ENCODE measurements at places on chromosomes 12 and 14.

DNA sequence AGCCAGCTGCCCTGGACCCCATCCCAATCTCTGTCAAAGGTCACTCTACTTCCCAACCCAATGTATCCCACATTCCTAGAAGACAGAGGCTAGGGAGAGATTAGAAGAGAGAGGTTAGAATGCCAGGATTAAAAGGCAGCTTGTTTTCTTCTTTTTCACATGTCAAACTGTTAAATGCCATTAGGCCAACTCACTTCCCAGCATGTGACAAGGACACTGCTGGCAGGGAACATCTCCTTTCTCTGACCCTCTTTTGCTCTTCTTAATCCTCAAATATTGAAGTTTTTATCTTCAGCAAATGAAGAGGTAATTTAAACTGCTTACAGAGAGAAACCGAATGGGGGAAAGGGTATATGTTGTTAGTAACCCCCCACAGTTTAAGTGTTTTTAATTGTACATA lies 89.1 kb downstream of the BBS10 start:
- no peak for DNase-seq

DNA sequence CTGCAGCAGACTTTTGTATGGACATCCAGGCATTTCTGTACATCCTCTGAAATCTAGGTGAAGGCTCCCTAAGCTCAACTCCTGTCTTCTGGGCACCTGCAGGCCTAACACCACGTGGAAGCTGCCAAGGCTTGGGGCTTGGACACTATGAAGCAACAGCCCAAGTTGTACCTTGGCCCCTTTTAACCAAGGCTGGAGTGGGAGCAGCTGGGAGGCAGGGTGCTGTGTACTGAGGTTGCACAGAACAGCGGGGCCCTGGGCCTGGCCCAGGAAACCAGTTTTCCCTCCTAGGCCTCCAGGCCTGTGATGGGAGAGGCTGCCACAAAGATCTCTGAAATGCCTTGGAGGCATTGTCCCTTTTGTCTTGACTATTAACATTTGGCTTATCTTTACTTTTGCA lies 214.4 kb upstream of the LRIG3 start:
- no peak for DNase-seq

- no peak for DNase-seq
Measured at GRCh38 chr14:106518054-106518943, 991.9 kb downstream of the TMEM121 start.

DNA sequence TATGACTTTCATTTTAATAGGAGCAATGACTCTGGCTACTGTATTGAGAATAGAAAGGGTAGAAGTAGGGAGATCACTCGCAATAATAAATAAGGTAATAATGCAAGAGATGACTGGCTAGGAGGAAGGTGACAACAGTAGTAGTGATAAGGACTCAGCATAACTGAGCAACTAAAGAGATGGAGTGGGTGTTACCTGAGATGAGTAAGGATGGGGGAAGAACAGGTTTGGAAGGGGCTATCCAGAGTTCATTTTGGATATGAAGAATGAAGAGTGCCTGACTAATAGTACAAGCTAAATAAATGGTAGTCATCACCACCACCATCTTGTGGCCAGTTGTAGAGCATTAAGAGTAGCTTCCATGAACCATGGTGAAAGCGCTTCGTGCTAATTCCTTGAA lies 101.1 kb downstream of the RPS6KA5 start:
- no peak for DNase-seq

GRCh38 chr12:120343039-120343537 lies 15.5 kb upstream of the PLA2G1B start:
- DNase-seq = no peak

- no peak for DNase-seq
Measured at GRCh38 chr12:132478845-132479244, 11.1 kb upstream of the FBRSL1 start.

GRCh38 chr12:14416658-14417057 lies 51.2 kb downstream of the ATF7IP start:
- peak; percentile 74 for DNase-seq

DNA sequence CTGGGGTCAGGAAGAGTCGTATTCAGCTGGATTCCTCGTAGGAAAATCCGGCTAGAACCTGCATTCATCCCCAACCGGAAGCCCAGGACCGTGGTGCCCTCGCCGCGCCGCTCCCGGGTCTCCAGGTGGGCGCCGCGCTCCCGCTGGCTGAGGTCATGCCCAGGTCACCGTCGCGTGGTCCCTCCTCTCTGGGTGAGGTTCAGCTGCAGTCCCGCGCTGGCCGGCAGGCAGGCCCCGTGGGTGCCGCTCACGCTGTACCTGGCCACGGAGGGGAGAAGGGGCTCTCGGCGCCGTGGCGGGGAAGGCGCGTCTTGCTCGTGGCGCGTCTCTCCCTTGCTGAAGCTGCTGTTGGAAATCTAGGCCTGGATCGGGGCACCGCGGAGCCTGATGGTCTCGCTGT lies 44.5 kb downstream of the LRTM2 start:
- DNase-seq = no peak

DNA sequence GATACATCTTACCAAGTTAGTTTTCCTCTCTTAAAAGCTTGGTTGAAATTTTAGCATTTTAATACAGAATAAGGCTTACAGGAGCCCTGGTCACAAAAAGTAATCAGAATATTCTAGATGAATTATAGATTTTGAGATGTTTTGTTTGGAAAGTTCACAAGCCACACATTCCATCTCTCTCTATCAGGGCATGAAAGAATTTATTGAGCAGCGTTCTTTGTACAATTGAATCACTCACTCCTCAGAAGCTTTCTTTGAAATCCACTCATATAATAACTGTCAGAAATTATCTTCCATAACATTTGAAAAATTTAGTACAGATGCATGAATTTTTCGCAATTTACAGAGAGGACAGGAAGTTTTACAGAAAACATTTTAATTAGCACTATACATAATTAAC lies 938.6 kb upstream of the MDGA2 start:
- DNase-seq = no peak

DNA sequence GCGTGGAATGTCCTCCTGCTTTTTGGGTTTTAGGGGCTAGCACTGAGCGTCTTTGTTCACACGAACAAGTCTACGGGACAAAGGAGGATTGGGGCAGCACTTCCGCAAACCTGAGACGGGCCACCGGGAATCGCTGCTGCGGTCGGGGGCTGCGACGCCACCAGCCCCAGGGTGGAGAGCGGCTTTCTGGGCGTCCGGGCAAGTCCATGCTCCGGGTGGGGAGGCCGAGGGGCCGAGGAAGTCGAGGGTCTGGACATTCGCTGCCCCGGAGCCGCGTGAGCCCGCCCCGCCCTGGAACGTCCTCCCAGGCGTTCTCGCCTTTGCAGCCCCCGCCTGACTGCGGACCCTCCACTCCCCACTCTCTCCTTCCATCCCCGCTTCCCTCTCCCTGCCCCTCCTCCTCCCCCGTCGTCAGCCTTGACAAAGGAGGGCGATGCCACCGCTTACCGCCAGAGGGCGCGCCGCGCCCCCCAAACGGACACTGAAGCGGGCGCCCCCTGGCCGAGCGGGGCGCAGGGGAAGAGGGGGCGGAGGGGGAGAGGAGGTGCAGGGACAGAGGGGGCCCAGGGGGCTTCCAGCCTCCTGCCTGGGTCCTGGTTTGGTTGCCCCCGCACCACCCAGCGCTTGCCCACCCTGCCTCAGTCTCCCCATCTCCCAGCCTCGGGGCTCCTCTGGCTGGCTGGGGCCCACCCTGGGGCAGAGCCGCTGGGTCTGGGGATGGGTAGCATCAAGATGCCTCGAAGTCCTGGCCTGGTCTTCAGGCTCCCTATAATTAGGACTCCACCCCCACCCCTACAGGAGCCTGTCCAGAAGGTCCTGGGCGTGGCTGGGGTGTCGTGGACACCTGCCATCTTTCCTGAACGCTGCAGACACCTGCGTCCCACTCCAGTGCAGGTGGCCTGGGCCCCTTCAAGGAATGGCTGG lies 39.1 kb upstream of the INF2 start:
- peak; percentile 25 for DNase-seq

DNA sequence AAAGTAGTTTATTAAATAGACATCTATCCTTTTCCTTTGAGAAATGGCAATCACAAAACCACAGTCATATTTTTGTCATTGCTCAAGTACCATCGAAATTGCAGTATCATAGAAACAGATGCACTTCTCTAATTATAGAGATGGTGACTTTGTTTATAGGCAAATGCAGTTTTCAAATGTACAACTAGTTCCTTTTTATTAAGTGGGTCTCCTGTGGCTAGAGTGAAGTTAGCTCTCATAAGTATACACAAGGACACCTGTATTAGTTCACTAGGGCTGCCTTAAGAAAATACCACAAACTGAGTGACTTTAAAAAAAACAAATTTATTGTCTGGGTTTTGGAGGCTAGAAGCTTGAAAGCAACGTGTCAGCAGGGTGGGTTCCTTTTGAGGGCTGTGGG lies 62.8 kb downstream of the OTOGL start:
- DNase-seq = no peak

DNA sequence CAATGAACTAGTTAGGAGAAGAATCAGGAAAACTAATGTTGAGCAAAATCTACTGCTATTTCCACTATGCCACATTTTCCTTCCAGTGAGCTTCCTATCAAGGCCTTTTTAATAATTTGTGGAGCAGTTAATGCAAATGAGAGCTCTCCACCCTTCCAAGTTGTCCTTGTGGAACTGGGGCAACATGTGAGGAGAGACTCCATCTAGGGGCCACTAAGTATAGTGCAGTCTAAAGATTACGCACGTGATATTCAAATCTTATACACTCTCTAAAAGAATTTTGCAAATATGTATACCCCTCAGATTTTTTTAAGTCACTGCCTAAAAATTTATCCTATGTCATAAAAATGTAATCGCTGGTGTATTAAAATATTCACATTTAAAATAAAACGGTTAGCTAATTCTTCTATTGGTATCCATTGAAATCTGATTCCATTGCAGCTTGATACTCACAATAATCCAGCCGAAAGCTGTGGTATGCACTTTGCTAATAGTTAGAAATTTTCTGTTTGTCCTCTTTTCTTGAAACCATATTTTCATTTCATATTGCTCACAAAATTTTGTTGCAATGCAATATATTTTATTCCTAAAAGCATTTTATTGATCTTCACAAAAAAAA lies 100.1 kb downstream of the PAH start:
- no peak for DNase-seq

- no peak for DNase-seq
Measured at GRCh38 chr12:107631715-107632114, 53.9 kb upstream of the PWP1 start.

GRCh38 chr14:101070540-101071492 lies 167.3 kb upstream of the RTL1 start:
- DNase-seq = no peak

GRCh38 chr12:62632411-62632918 lies 165.8 kb downstream of the MON2 start:
- DNase-seq = no peak

GRCh38 chr12:93461503-93461902 lies 5.8 kb upstream of the MRPL42 start:
- DNase-seq = no peak

GRCh38 chr12:68305278-68305677 lies 26.9 kb downstream of the MDM1 start:
- DNase-seq = no peak

DNA sequence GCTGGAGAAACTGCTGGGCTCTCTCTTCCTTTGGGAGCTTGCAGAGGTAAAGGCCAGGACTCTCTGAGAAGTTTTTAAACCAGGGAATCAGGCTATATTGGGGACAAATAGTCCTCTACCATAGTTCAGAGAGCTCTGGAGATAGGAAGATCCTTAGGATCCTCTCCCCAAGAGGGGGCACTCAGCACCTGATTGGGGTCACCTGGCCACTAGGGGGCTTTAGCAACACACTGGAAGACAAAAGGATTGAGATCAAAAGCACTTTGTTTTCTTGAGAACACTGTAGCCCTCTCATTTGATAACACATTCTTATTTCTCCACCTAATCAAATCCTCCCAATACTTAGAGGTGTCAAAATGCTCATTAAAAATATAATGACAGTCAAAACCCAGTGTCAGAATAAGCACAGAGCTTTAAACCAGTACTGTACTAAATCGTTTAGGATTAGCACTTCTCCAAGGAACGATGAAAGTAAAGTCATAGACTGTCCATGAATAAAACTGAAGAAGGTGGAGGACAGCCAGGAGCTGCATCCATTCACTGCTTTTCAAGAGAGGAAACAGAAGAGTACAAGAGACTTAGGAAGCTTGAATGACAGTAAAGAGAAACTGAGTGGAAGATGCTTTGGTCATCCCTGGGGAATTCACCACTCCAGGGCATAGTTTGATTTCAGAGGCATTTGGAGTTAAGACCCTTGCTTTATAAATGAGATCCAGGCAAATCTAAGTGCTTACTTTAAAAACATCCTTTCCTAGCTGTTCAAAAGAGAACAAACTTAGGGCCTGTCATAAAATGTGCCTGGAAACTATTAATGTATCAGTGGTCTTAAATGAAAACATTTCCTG lies 26.5 kb downstream of the BMP4 start:
- peak; percentile 23 for DNase-seq

DNA sequence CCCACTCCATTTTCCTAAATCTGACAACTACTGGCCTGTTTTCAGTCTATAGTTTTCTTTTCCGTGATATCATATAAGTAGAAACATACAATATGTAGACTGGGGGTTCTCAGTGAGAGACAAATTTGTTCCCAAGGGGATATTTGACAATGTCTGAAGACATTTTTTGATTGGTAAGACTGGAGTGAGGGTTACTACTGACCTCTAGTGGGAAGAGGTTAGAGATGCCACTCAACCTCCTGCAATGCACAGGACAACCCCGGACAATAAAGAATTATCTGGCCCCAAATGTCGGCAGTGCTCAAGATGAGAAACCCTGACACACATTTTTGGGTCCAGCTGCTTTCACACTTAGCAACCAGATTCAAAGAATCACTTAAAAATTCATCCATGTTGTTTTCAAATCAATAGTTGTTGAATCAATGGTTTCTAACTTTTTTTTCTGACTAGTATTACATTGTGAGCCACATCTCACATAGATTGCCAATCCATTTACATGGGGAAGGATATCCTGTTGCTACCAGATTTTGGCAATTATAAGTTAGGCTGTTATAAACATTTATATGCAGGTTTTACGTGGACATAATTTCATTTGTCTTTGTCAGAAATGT lies 307.1 kb downstream of the RPL10L start:
- peak; percentile 63 for DNase-seq

- DNase-seq = no peak
Measured at GRCh38 chr12:125324861-125325490, 259.7 kb downstream of the AACS start.
